ENCODE measurements at places on chromosomes 7 and 10.

GRCh38 chr7:50669890-50670289 is 104.7 kb upstream of the DDC start:
- DNase-seq = no peak

DNA sequence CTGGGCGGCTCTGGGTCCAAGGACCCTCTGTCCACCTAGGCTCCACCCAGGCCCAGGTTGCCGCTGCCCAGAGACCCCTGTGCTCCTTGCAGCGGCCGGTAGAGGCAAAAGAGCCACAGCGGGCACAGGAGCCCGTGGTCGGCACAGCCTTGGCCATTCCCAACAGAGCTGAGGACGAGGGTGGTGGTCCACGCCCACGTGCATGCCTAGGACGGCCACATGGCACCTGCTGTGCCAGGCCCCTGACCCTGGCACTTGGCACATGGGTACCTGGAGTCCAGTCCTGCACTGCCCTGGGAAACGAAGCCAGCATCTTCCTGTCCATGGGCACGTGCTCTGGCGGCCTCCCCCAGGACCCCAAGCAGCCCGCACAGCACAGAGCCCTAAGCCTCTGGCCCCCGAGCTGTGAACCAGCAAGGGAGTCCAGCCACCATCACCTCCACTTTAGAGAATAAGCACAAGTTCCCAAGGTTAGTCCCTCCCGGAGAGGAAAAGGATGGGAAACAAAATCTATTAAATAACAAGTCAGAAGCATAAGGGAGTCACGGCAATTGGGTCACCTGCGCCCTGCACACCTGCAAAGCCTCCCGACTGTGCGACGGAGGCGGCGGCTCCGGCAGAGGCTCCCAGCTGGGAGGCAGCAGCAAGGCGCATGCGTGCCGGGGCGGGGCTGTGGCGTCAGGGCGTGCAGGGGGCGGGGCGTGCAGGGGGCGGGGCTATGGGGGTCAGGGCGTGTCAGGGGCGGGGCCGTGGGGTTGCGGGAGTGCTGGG is 59.1 kb downstream of the STK32C start:
- DNase-seq = no peak

- no peak for DNase-seq
Measured at GRCh38 chr10:104035194-104036068, 50.2 kb downstream of the COL17A1 start.

- no peak for DNase-seq
Measured at GRCh38 chr10:112296908-112297331, 13.7 kb downstream of the TECTB start.

GRCh38 chr10:51204701-51205100 is 130.4 kb downstream of the PRKG1 start:
- DNase-seq = no peak

- no peak for DNase-seq
Measured at GRCh38 chr7:101906291-101907240, 89.1 kb downstream of the CUX1 start.

GRCh38 chr10:25177093-25177753 is 2.4 kb downstream of the GPR158 start:
- DNase-seq = no peak
